ENCODE measurements at places on chromosomes 4 and X.

DNA sequence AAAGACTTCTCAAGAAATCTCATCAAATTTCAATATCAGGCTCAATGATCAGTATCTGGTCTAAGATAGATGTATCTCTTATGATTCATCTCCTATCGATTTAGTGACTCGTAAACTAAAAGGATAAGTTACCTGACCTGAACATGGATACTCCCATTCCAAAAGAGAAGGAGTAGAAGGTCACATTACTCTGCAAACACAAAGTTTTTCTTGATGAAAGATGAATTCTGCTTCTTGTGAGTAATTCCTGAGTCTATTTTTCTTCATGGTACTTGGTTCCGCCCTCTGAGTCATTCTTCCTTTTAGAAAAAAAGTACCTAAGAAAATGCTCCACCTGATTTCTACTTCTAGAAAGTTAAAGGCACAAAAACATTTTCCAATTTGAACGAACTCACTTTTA is 223.1 kb upstream of the SLIT2 start:
- DNase-seq: no peak

- DNase-seq: no peak
These were observed 12.6 kb downstream of the CAPN6 start for GRCh38 chrX:111257733-111258132.

- DNase-seq: no peak
These were observed 18.6 kb downstream of the ARHGAP6 start for GRCh38 chrX:11647138-11647537.

DNA sequence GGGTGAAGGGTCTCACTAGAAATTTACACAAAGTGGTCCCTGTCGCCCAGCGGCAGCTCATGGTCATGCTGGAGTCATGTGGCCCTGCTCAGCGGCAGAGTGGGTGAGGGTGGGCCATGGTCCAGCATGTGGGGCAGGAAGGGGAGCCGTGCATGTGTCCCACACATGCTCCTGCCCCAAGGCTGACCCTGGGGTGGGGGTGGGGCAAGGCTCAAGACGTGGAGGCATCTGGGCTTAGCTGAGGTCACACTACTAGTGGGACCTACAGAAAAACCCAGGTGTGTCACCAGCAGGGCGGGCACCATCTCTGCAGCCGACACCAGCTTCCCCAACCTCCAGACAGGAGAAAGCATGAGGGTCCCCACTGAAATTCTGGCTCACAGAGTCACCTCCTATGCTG is 42.4 kb downstream of the EVC start:
- DNase-seq: no peak

GRCh38 chr4:38320343-38320695 is 343.7 kb upstream of the KLF3 start:
- no peak for DNase-seq

DNA sequence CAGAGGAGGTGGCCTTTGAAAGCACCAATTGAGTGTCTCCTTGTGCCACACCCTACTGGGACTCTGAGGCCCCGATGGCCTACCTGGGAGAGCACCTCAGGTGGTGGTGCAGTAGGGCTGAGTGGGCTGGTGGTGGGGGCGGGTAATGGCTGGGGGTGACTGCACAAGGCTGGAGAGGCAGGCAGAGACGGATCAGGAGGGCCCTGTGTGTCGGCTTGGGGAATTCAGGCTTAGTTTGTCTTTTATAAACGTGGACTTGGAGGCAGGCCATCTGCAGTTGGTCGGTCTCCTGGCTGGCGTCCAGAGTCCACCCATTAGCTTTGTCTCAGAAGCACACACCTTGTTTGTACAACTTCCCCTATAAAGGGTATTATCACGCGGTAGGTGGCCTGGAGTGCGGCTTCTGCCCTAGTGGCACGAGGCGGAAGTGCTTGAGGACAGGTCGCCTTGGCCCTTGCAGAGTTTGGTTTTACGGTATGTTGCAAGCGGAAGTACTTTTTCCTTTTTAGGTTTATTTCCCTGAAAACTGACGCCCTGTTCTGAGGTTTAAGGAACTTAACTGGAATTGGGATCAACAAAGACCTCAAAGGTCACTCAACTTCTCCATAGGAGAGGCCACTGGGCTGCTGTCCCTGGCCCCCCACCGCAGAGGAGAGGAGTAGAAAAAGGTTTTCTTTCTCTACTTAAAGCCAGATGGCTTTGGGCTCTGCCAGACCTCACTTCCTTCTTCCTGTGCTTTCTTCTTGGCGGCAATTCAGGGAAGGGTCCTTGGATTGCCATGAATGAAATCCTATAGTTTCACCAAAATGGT is 8.0 kb downstream of the TBC1D14 start:
- DNase-seq: peak; percentile 83

GRCh38 chrX:37627602-37628001 is 56.1 kb downstream of the LANCL3 start:
- no peak for DNase-seq

- DNase-seq: no peak
These were observed 69.2 kb downstream of the NLGN4X start for GRCh38 chrX:6159468-6159867.

- no peak for DNase-seq
These were observed 61.2 kb downstream of the ALPK1 start for GRCh38 chr4:112358415-112358814.

GRCh38 chr4:29581457-29581856 is 1138.7 kb upstream of the PCDH7 start:
- no peak for DNase-seq

DNA sequence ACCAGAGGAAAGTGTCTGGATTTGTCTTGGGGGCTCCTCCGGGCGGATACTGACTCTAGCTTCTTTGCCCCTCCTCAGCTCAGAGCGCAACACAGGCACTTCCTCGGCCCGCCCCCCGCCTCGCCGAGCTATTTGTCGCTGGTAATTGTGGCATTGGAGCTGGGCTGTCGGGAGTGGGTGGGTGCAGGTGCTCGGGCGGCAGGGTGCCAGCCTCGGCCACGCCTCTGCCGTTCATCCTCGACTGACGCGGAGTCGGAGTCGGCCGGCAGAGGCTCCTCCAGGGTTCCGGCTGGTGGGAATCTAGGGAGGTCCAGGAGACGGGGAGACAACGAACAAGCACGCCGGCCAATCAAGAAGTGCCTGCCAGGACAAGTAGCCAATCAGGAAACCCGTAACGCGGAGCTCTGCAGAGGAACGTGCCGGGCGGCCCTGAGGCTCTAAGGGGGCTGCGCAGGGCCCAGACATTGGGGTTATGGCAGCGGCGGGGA is 3.9 kb upstream of the SYN1 start:
- DNase-seq: peak; percentile 35

- DNase-seq: no peak
These were observed 1.4 kb downstream of the ADGRA3 start for GRCh38 chr4:22514481-22514880.

DNA sequence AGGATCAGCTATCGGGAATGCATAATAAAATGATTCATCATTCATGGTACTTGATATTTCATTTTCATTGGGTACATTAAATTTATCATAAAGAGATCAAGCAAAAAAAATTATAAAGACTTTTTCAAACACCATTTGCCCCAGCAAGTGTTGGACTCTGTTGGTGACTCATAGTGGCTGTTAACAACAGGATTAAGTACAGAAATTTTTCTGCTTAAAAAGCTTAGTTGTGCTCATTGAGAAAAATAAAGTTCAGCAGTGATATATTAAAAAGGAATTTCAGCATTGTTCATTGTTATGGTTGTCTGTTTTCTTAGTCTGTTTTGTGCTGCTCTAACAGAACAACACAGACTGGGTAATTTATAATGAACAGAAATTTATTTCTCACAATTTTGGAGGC is 86.2 kb upstream of the PCDH10 start:
- no peak for DNase-seq

DNA sequence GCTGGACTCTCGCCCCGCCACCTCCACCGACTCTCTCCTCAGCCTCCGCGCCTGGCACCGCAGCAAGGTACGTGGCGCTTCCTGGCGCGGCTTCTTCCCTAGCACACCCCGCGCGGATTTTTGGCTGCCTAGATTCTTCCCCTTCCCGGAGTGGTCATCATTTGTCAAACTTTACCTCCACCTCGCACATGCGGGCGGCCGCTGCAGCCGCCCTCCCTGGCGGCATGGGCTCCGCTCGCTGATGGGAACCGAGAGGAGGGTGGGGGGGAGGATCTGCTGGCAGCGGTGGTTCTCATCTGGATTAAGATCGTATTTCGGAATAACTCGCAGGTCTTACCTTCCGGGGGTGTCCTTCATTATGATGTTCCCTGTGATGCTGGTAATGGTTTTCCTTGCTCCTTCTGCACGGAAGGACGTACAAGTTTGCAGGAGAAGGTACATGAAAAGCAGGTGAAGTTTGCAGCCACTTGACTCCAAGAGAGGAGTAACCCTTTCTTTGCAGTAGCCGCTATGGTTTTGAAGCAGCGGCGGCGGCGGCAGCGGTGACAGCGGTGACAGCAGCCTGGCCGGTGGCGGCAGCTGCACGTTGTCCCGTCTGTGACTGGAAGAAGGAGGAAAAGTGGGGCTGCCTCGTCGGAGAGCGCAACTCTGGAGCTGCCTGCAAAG is 2183.9 kb upstream of the TENM3 start:
- DNase-seq: no peak

GRCh38 chrX:49930039-49930438 is 7.6 kb downstream of the CLCN5 start:
- DNase-seq: no peak

GRCh38 chr4:5888222-5889001 is 4.5 kb downstream of the CRMP1 start:
- no peak for DNase-seq

All from inflammatory macrophage (primary cell).